ENCODE measurements at places on chromosomes 7 and 10.

- no peak overlapping the region for H3K27ac ChIP-seq
- H3K4me1 ChIP-seq: peaks cover 11% of the 10 kb centered on the region
- H3K4me3 ChIP-seq: no peak overlapping the region
- H3K27me3 ChIP-seq: no peaks in the 10 kb centered on the region
- DNase-seq: no peak
- no peaks in the 10 kb centered on the region for H3K36me3 ChIP-seq
These were observed 41.7 kb downstream of the DNAJC1 start for GRCh38 chr10:21961847-21962246.

GRCh38 chr7:11434366-11434765 is 397.6 kb downstream of the THSD7A start:
- H3K4me1 ChIP-seq: peaks cover 3% of the 10 kb centered on the region
- H3K27ac ChIP-seq: no peak overlapping the region
- H3K27me3 ChIP-seq: no peaks in the 10 kb centered on the region

DNA sequence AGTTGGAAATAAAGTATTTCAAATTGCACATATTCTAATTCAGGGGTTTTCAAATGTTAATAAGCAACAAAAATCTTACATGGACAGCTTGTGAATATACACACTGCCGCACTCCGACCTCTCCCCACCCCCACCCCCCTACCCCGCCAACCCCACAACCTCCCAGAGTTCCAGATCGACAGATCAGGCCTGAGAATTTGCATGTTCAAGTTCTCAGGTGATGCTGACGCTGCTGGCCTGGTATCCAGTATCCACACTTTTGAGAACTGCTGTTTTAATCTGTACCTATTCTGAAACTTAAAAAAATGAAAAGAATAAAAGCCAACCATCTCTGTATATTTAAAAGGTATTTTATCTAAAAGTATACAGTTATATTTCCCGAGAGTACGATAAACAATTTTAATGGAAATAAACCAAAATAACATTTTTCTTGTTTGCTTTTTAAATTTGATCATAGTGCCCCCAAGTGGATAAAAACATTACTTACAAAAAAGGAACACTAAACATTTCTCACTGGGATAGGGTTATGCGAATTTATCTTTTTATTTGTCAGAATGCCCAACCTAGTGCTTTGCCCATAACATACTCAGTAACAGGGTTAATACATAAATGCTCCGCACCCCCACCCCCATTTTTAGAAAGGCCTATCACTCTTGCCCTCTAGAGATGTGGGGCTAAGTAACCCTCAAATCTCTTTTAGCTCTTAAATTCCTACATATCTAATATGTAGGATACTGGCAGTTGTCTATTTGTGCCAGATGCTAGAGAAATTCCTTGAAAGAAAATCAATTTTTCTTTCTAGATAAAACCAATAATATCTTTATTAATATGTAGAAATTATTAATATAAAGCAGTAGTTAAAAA is 166.3 kb downstream of the RNF133 start:
- H3K4me3 ChIP-seq: no peak overlapping the region
- DNase-seq: peak; percentile 30
- no peak overlapping the region for H3K27ac ChIP-seq
- no peaks in the 10 kb centered on the region for H3K27me3 ChIP-seq

DNA sequence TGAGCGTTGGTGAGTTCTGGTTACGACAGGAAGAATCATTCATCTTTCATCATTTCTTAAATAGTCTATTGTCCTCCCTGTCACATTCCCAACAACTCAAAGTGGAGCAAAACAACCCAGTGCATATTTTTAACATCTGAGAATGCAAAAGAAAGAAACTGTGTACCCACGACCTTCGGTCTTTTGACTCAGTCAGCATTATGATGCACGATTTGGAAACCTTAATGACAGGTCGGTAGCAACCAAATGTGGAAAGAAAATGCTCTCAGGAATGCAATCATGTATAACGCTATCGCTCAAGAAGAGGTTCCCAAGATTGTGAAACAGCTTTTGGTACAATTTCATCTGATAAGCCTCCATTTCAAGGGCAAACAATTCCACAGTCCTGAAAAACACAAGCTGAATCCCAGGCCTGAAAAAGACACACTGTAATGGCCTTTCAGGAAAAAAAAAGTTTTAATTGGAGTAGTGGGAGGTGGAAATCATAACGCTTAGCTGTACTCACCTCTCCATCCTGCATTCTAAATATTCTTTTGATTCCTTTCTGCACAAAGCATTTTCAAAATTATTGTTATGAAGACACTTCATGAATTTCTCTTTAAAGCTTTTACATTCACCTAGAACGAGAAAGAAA is 2.6 kb downstream of the COX19 start:
- no peaks in the 10 kb centered on the region for H3K27me3 ChIP-seq
- H3K36me3 ChIP-seq: peaks cover 37% of the 10 kb centered on the region
- 0 out of 2 replicates have a peak, but pooled peaks cover 4% of the 10 kb centered on the region for H3K4me1 ChIP-seq
- no peak overlapping the region for H3K4me3 ChIP-seq

DNA sequence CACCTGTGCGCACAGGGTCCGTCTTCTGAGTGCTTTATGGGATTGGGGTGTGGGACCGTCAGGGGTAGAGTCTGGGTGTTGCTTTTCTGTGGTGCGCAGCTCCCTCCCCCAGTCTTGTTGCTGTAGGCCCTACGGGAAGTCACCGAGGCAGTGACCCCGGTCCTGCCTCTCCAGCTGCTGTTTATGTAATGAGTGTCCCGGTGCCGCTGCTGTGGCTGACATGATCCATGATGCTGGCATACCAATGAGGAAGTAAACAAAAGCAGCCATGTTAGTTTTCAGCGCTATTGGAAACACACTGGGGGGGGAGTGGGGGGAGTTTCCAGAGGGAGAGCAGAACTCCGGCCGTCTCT is 1.1 kb downstream of the TRIM8 start:
- no peaks in the 10 kb centered on the region for H3K36me3 ChIP-seq
- peak overlapping the region; percentile 96 for H3K27ac ChIP-seq
- peaks cover 7% of the 10 kb centered on the region for H3K4me1 ChIP-seq
- no peaks in the 10 kb centered on the region for H3K27me3 ChIP-seq
- peak; percentile 55 for DNase-seq

DNA sequence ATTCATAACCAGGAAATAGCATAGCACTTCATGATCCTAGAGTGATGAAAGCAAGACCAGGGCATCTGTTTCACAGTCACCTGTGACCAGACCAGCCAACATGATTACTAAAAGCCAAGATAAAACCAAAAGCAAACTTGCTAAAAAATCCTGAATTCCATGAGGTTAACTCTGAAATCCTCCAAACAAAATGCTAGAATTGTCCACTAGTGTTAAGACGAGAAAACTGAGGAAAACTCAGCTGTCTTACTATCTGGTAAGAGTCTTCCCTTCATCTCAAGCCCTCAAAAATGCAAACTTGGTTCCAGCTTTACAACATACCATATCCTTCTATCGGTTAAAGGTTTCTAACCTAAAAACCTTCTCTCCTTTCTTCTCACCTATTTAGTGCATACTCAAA is 1.3 kb upstream of the NPM3 start:
- H3K36me3 ChIP-seq: peaks cover 12% of the 10 kb centered on the region
- no peak overlapping the region for H3K4me3 ChIP-seq
- no peaks in the 10 kb centered on the region for H3K27me3 ChIP-seq
- H3K27ac ChIP-seq: no peak overlapping the region

DNA sequence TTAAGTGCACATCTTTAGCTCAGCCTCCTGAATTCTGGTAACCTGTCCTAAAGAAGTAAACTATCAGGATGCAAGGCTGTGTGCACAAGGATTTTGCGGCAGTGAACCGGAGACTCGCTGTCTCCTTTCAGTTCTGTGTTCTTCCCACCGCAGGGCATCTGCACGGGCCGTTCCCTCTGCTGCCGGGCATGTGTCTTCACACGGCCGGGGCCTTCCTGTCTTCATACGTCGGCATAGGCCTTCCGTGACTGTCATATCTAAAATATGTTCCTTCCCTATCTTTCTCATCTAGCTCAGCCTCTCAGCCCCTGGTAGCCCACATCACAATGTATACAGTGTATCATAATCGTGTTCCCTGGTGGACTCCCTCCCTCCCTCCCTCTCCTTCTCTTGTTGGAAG is 16.4 kb downstream of the PALD1 start:
- no peak overlapping the region for H3K4me3 ChIP-seq
- DNase-seq: no peak
- no peak overlapping the region for H3K27ac ChIP-seq
- H3K4me1 ChIP-seq: no peaks in the 10 kb centered on the region

DNA sequence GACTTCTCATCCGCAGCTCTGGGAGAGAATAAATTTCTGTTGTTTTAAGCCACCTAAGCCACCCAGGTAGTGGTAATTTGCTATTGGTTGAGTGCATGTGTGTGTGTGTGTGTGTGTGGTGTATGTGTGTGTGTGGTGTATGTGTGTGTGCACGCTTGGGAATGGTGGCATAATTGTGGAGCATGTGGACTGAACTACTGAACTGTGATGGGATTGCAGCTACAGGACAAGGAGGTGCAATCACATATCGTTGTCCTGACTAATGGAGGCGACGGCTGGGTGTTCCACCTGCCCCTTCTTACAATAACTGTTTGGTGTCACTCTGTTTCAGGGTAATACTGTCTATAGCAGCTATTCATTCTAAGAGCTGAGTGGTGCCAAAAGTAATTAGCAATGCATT is 448.7 kb upstream of the PFKP start:
- H3K36me3 ChIP-seq: no peaks in the 10 kb centered on the region
- no peak for DNase-seq
- no peaks in the 10 kb centered on the region for H3K4me1 ChIP-seq
- no peak overlapping the region for H3K27ac ChIP-seq
- H3K27me3 ChIP-seq: no peaks in the 10 kb centered on the region
- H3K4me3 ChIP-seq: no peak overlapping the region

DNA sequence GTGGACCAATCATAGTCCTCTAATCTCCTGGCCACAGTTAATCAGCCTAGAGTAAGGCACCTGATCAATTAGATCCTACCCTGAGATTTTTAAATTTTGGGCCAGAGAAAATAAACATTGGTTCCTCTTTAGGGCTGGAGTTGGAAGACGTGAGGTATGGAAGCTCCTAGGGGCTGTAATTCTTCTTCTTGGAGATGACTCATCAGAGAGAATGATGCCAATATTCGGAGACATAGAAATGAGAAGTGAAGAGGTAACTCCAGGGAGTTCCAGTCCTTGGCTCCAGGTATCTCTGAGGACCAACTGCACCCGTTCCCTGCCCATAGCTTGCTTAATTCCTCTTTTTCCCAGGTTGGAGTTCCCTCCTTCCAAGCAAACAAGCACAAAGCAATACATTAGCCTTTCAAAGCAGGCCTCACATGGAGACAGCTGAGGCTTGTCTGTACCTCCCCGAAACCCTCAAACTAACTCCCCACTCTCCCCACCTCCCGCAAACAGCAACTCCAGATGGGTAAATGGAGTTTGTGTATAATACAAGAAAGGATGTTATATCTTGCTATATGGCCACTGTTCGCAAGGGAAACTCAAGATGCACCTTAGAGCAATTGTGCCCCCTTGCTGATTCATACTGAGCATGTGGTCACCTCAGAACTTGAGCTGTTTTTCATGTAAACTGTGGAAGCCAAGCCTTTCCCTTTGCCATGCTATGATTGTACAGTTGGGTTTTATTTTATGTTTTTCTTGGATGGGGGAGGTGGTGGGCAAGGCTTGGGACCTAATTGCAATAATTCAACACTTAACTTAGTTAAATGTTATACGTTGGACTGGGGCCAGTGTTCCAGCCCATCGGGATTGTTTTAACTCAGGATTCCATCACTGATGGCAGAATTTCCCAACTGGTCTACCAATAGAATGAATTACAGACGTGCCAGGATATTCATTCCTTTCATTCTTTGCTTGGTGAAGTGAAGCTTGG is 29.3 kb downstream of the PIK3AP1 start:
- DNase-seq: no peak
- H3K4me3 ChIP-seq: no peak overlapping the region
- no peaks in the 10 kb centered on the region for H3K27me3 ChIP-seq
- H3K27ac ChIP-seq: no peak overlapping the region
